ENCODE measurements at places on chromosomes 16 and 17.

GRCh38 chr16:89369266-89369895 is 121.0 kb downstream of the ANKRD11 start:
- no peak for DNase-seq

DNA sequence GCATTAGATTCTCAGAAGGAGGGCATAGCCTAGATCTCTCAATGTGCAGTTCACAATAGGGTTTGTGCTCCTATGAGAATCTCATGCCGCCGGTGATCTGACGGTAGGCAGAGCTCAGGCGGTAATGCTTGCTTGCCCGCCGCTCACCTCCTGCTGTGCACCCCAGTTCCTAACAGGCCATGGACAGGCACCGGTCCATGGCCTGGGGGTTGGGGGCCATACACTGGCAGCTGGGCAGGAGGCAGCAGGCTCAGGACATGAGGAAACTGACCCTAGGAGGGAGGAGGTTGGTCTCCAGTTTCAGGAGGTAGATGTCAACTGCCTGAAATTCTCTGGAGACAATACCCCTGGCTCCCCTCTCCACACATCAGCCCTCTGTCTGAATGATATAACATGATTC is 245.0 kb upstream of the CACNG5 start:
- DNase-seq = no peak

DNA sequence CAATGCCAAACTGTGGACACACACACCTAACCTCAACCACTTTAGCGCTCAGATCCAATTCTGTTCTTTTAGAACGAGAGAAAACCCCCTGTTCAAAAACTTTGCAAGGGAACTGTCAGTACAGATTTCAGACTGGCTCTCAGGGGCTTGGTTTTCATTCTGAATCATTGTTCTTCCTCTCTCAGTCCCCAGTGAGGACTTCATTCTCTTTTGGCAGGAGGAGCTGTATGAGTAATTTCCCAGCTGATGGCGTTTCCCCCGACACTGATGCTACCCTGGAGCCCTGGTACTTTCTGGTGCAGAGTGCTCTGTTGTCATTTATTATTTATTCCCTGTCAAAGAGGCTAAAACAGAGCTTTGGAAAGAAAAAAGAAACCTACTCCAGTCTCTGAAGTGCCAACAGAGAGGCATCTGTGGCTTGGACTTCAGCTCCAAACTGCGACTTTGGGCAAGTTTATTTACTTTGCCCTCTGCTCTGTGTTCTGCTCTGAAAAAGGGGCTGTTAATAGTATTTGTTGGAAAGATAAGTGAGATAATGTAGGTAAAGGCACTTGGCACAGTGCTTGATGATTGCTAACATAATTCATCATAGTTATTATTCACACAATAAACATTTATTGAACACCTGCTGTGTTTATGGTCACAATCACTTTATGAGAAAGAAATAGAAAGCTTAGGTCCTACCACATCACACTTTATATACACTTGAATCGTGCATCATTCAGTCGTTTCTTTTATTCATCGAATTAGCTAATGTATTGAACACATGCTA is 28.3 kb downstream of the ETV4 start:
- no peak for DNase-seq

- no peak for DNase-seq
Observed at GRCh38 chr16:76081967-76082366, 195.2 kb upstream of the CNTNAP4 start.

DNA sequence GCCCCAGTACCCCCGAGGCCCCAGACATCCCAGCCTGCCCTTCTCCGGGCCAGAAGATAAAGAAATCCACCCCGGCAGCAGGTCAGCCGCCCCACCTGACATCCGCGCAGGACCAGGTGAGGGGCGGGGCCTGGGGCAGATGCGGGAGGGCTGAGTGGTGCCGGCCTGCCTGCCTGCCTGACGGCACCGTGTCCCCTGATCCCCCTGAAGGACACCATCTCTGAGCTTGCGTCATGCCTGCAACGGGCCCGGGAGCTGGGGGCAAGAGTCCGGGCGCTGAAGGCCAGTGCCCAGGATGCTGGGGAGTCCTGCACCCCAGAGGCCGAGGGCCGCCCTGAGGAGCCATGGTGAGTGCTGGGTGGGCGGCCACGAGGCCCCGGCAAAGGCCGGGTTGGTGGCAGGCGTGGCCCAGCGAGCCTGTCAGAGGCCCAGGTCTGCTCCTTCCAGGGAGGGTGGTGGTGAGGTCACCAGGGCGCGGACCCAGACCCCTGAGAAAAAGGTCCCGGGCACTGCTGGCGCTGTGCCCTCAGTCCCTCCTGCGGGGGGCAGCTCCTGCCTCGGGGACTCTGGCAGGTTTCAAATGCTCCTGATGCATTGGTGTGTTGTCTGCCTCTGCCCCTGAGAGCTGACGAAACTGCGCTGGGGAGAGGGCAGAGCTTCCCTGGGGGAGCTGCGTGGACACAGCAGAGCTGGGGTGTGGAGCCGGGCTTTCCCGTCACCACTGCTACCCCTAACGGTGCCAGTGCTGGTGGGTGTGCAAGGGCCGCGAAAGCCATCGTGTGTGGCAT is 1.2 kb downstream of the CDT1 start:
- no peak for DNase-seq

GRCh38 chr17:310111-311010 is 42.2 kb downstream of the RPH3AL start:
- peak; percentile 62 for DNase-seq

DNA sequence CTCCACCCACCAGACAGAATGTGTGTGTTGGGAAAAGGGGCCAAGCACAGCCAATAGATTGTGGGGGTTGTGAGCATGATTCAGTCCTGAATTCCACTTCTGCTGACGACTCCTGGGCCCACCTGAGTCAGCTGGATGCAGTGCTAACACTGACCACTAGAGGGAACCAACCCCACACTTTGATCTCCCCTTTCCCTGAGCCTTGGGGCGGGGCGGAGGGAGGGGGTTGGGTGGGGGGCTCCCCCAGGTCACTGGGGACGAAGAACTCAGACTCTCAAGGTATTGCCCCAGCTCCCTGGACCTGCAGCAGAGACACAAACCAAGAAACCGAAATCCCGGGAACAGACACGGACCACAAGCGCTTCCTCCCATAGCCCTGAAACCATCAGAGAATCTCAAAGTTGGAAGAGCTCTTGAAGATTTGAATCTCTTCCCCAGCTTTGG is 621 bp upstream of the CSHL1 start:
- peak; percentile 46 for DNase-seq

- no peak for DNase-seq
Observed at GRCh38 chr16:48359983-48360382, 25.2 kb downstream of the SIAH1 start.

DNA sequence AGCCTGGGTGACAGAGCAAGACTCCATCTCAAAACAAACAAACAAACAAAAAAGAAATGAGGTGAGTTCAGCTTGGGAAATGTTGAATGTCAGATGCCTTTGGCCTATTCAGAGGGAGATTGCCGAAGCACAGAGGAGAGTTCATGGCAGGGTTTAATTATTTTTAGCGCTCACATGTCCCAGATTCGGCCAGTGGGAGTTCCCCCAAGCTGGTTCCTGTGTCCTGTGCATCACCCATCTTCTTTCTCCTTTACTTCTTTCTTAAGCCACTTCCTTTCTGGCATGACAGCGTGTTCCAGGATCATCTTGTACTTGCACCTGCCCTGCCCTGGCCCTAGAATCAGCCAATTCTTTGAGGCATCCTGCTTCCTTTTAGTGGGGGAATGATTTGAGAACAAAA is 9.2 kb downstream of the MPV17L start:
- no peak for DNase-seq

- DNase-seq = no peak
Observed at GRCh38 chr17:43219001-43219400, 7.3 kb downstream of the TMEM106A start.

DNA sequence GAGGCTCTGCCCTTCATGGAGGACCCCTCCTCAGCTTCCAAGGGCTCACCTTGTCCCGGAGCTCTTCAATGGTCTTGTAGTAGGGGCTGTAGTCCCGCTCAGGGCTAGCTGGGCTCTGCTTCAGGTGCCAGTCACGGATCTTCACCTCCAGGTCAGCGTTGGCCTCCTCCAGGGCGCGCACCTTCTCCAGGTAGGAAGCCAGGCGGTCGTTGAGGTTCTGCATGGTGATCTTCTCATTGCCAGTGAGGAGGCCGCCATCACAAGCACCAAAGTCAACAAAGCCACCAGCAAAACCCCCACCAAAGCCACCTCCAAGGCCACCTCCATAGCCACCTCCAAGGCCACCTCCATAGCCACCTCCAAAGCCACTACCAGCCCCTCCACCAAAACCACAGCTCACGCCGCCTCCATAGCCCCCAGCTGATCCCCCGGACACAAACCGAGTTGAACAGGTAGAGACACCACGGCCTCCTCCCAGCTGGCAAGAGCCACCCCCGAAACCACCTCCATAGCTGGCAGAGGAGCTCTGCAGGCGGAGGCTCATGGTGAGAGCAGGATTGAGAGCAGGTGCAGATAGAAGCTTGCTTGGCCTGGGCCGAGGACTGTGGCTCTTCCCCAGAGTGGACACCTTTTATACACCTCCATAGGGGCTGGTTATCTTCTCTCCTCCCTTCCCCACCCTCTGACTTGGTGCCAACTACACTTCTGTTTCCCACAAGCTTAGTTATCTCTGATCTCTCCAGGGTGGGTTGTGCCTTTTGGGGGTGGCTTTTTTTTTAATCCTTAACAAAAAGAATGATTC is at the start of gene KRT13:
TSS of gene KRT13 (minus strand) at position 606 of the 802 bp plus-strand sequence. CDS start at position 544, 62 bp downstream.
- DNase-seq = no peak

GRCh38 chr16:23801378-23801777 is 34.4 kb upstream of the PRKCB start:
- DNase-seq = peak; percentile 38

DNA sequence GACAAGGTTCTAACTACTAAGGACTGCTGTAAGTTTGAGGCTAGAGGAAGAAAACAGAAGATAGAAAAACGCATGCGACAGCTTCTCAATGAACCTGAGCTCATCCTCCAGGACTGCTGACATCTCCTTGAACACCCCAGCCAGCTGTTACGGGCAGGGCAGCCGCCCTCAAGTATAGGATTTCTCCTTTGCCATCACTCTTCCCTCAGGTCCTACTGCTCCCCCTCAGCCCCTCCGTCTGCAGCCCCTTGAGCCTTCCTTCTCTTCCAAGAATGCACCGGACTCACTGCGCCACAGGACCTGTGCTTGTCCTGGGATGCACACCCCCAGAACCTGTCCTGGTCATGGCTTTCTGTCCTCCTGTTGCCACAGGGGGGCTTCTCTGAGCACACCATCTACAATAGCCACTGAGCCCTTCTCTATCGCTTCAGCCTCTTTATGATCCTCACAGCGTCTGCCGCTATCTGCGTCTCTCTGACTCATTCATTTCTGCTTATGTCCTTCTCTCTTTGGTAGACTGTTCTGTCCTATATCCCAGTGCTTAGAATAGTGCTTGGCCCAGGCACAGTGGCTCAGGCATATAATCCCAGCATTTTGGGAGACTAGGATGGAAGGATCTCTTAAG is 15.7 kb upstream of the XYLT2 start:
- DNase-seq = no peak

DNA sequence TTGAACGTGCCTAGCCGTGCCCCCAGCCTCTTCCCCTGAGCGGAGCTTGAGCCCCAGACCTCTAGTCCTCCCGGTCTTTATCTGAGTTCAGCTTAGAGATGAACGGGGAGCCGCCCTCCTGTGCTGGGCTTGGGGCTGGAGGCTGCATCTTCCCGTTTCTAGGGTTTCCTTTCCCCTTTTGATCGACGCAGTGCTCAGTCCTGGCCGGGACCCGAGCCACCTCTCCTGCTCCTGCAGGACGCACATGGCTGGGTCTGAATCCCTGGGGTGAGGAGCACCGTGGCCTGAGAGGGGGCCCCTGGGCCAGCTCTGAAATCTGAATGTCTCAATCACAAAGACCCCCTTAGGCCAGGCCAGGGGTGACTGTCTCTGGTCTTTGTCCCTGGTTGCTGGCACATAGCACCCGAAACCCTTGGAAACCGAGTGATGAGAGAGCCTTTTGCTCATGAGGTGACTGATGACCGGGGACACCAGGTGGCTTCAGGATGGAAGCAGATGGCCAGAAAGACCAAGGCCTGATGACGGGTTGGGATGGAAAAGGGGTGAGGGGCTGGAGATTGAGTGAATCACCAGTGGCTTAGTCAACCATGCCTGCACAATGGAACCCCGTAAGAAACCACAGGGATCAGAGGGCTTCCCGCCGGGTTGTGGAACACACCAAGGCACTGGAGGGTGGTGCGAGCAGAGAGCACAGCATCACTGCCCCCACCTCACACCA is 724 bp downstream of the GAA start:
- DNase-seq = peak; percentile 56

DNA sequence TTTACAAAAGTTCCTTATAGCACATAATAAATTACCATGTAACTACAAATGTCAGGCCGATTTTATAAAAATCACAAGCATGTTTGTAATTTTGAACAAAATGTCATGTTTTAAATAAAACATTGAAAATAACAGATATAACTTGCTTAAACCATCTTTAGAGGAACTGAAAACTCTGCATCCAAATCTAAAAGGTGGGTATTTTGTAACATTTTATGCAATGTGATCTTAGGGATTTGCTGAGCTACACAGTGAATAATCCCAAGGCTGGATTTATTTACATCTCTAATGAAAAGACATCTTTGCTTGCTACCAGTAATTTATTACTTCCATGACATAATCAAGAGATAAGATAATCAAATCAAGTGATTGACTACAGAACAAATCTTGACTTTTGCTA is 47.5 kb downstream of the N4BP1 start:
- DNase-seq = no peak

GRCh38 chr16:54821731-54822130 is 108.9 kb upstream of the IRX5 start:
- no peak for DNase-seq

DNA sequence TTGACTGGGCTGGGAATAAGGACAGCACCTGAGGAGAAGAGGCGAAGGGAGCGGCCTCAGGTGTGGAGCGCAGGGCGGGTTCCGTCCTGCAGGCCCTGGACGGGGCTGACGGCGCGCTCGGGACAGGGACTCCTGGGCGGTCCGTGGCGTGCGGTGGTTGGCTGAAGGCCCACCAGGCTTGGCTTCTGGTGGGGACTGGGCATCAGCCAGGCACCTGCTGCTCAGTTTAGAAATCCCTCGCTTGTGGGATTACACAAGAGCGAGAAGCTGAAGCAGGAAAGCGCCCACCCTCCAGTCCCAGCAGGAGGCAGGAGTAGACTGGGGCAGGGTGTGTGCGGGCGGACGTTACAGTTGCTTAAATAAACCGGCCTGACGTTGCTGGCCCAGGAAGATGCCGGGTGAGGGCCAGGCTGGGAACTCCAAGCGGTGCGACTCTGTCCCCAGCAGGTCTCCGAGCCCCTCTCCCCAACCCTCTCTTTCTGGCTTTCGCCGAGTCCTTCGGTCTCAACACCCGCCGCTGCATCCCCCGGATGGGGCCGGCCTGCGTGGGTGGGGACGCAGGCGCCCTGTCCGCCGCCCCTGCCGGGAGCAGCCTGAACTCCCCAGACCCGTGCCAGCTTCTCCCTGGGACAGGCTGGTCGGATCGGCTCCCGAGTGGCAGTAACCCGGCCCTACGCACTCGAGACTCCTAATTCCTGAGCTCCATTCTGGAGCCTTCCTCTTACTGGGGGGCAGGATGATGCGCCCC is 639 bp downstream of the MIF4GD start:
- peak; percentile 82 for DNase-seq

All from SK-N-DZ (cell line).